ENCODE measurements at places on chromosomes 6 and 20.

DNA sequence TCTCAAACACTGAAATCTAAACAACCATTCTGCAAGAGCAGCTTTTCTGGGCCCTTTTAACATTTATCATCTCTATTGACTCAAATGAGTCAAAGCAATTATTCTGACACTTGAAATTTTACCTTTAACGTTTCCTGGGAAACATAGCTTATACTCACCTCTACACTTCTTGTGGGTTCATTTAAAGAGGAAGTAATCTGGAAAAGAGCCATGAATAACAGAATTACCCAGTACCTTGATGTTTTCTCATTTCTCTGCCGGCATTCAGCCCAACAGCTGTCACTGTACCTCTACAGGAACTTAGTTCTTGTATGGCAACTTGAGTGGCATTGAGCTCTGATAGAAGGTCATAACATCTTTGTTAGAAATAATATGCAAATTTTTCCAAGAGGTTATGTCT is 272.2 kb downstream of the KCNQ5 start:
- no peak for DNase-seq

- no peak for DNase-seq
Measured at GRCh38 chr20:57491373-57491772, 33.6 kb downstream of the CTCFL start.

DNA sequence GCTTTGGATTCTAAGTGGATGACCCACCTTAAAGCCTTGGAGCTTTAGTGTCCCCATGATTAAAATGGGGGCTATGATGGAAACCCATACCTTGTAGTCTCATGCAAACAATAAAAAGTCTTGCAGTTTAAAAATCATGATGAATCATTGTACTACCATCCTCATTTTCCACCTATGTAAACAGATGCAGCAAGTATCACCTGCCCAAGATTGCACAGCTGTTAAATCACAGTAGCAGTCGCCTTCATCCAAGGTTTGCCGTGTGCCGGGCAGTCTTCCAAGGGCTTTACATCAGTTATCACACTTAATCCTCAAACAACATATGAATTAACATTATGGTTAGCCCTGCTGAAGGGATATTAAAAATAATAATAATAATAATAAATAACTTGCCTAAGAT is 210.3 kb downstream of the FOXA2 start:
- DNase-seq = no peak

DNA sequence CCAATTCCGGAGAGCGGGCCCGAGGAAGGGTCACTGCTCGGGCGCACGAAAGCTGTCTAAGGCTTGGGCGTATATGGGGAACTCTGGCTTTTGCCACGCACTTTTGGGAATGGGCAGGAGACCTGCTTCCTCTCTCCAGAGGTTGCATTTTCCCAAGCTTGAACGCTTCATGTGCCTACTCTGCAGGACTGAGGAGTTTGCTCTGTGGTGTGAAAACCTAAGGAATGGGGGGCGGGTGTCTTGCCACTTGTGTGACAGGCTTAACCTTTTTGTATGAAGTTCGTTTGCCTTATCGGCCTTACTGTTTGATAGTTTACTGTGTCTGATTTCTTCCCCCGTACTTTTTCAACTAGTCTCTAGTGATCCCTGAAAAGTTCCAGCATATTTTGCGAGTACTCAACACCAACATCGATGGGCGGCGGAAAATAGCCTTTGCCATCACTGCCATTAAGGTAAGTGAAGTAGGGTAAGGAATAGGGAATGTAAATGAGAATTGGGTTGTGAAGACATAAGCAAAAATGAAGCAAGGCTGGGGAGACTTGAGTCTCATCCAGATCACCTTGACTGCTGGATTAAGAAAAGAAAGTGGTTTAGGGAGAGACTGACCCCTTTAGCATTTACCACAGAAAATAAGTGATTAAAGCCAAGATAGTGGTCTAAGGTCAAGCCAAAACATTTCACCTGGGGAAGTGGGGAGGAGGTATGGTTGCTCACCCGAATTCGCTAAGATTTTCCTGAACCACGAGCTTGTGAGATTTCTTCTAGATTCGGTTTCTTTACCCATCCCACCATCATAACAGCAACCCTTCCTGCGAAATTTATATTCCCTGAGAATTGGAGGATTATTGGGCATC is 627 bp downstream of the RPS18 start:
- no peak for DNase-seq

- DNase-seq = no peak
Measured at GRCh38 chr6:160394654-160395035, 46.5 kb downstream of the SLC22A3 start.

- DNase-seq = no peak
Measured at GRCh38 chr6:109002051-109002697, 92.5 kb downstream of the SESN1 start.

DNA sequence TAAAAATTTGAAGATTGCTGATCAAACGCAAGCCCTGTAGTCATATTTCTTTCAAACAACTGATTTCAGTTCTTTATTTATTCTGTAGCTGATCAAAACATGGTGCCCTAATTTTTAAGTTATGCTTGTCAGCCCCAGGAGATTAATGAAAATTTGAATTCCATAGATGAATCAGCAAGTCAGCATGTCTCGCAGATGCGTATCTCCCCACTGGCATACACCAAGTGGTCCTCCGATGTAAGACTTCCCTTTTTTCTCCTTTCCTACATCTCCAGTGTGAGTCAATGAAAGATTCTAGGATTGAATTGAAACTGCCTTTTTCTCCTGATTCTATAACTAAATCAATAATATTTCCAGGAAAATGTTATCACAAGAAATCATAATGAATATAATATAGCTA is 539.6 kb upstream of the NOX3 start:
- no peak for DNase-seq

DNA sequence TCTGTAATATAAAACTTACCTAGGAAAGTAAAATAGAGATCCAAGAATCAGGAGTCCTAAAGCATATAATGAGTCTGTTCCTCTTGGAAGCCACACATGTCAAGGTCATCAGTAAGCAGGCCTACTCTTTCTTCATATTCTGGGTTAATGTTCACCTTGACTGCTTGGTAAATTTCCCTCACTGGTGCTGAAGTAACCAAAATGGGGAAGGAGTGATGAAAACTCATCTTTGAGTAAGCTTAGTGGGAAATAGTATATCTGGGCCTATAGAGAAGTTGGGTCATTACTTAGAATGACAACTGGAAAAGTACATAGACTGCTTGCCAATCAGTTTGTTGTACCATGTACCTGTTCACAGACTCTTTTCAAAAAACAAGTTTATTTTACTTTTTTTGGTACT is 6.6 kb downstream of the TSPYL4 start:
- no peak for DNase-seq

- DNase-seq = no peak
Measured at GRCh38 chr6:156662025-156662445, 115.1 kb upstream of the ARID1B start.

GRCh38 chr6:31663961-31664789 is 622 bp downstream of the GPANK1 start:
- no peak for DNase-seq

GRCh38 chr20:33181482-33182093 is 13.6 kb downstream of the BPIFA2 start:
- DNase-seq = no peak

DNA sequence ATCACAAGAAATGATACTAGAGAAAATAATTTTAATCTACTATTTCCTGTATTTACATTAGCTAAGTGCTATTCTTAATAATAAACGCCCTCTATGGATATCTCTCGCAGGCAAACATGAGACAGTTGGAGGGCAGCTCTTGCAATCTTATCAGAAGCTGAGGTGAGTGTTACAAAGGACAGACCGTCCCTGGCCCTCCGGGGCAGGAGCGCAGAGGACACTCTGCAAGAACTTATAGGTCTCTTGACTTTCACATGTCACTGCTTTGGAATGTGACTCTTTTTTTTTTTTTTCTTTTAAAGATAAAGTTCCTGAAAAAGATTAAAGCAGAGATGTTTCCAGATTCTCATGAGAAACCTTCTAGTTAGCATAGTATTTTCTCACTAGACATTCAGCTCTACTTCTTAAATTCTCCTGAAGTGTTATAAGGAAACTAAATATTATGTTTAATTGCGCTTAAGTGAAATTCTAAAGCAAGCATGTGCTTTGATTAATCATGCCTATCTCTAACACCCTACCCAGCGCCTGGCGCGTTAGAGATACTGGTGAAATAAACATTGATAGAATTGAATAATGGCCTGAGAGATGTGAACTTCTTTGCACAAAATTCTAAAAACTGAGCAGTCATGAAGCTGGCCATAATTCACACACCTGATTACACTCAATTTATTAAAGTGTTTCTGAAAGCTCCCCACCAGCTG is 57.4 kb downstream of the SYTL3 start:
- DNase-seq = no peak

- no peak for DNase-seq
Measured at GRCh38 chr6:111456208-111456607, 26.8 kb downstream of the REV3L start.

DNA sequence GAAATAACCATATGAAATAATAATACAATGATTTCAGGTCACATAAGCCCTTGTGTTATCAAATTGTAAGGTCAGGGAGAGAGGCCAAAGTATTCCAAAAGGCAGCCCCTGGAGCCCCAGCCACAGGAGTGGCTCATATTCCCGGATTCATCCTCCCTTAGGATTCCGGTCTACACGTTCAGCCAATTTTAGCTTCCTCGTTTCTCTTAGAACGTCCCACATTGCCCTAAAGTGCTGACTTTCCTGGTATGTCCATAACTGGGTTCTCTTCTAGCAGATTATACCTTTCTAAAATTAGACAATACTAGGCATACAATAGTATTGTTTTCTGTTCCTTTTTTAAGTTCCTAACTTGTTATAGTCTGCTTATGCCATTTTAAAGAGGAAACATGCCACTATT is 192.7 kb upstream of the NOX3 start:
- DNase-seq = no peak

- DNase-seq = no peak
Measured at GRCh38 chr6:131107151-131107550, 28.1 kb upstream of the AKAP7 start.

GRCh38 chr6:135183002-135183531 is 2.0 kb downstream of the MYB start:
- peak; percentile 43 for DNase-seq

DNA sequence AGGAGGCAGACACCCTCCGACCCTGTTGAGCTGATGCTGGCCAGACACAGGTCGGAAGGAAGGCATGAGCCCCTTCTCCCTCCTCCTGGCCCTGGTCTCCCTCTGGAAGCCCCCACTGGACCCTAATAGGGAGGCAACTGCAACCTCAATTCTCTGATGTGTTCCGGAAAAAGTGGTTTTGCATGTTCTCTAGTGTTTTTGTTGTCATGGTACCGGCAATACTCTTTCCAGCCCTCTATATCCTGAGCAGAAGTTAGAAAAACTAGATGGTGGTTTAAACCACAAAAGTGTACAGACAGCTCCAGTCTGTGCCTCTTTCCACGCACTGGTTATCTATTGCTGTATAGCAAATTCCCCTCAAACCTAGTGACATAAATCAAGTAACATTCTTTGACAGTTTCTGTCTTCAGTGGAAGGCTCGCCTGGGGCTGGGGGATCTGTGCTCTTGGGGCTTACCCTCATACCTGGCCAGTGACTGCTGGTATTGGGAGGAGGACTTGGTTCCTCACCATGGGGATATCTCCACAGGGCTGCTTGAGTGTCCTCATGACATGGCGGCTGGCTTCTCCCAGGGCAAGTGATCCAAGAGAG is 37.0 kb downstream of the SYTL3 start:
- DNase-seq = peak; percentile 51

- no peak for DNase-seq
Measured at GRCh38 chr6:48032151-48032550, 78.8 kb downstream of the PTCHD4 start.

GRCh38 chr20:54474046-54474445 is 1.3 kb upstream of the DOK5 start:
- no peak for DNase-seq

DNA sequence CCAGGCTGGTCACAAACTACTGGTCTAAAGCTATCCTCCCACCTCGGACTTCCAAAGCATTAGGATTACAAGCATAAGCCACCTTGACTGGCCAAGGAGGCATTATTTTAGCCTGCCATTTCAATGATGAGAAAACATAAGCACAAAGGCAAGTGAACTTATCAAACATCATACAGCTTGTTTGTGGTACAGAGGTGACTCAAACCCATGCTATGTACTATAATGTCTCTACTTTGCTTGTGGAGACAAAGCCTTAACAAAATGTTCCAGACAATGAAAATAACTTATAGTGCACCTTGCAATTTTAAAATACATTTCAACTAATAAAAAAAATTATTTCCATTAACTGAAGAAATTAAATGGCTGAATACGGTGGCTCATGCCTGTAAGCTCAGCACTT is 26.2 kb downstream of the HDAC2 start:
- no peak for DNase-seq

DNA sequence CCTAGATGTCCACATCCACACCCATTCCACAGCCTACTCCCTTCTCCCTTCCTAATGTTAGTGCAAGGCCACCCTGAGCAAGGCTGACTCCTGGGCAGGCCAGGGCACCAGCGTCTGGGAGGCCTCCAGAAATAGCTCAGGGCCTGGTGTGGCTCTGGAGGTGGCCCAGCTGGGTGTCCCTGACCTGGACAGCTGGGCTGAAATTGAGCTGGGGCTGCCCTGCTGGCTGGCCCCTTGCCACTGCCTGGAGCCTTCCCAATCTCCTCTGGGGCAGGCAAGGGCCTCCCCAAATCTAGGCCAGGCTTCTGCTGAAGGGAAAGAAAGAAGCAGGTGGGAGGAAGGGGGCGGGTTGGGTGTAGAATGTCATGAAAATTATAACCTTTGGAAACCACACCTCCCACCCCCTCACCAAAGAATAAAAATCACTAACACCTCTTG is 2.1 kb downstream of the FAM110A start:
- no peak for DNase-seq

- no peak for DNase-seq
Measured at GRCh38 chr6:128117916-128118315, 217.1 kb upstream of the THEMIS start.

- no peak for DNase-seq
Measured at GRCh38 chr20:12502443-12502842, 506.3 kb upstream of the SPTLC3 start.

DNA sequence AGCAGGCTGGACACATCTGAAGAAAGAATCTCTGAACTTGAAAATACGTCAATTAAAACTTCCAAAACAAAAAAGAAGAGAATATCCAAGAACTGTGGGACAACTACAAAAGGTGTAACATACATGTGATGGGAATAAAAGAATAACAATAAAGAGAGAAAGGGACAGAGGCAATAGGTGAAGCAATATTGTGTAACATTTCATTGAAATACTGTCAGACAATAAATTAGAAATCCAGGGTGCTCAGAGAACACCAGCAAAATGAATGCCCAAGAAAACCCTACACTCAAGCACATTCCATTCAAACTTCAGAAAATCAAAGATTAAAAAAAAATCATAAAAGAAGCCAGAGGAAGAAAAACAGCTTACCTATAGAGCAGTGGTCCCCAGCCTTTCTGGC is 33.6 kb upstream of the ASF1A start:
- DNase-seq = no peak

DNA sequence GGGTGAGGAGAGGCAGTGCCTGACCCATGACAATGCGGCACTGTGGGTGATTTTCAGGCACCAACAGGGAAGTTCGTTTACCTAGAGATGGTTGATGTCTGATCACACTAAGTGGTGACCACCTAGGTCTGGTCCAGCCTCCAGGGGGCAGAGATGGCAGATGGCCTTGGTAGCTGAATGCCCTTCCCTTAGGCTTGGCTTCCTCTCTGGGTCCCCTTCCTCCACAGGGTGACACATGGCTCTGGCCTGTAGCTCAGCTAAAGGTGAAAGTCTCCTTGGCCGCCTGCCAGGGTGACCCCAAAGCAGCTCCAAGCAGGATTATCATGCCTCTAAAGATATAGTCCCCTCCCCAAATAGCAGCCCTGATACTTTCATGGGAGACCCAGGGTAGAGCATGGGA is 6.4 kb downstream of the GDAP1L1 start:
- no peak for DNase-seq

GRCh38 chr20:62557462-62557861 is 81.7 kb upstream of the GATA5 start:
- DNase-seq = no peak
